ENCODE measurements at places on chromosomes 16 and 17. TPM values are rescaled to one million over a fixed set of nuclear protein-coding genes. Genes with fewer than 3 reads are reported as not detected.
A peak's percentile ranks its signal among the peaks of the same experiment; 100 is the strongest.

DNA sequence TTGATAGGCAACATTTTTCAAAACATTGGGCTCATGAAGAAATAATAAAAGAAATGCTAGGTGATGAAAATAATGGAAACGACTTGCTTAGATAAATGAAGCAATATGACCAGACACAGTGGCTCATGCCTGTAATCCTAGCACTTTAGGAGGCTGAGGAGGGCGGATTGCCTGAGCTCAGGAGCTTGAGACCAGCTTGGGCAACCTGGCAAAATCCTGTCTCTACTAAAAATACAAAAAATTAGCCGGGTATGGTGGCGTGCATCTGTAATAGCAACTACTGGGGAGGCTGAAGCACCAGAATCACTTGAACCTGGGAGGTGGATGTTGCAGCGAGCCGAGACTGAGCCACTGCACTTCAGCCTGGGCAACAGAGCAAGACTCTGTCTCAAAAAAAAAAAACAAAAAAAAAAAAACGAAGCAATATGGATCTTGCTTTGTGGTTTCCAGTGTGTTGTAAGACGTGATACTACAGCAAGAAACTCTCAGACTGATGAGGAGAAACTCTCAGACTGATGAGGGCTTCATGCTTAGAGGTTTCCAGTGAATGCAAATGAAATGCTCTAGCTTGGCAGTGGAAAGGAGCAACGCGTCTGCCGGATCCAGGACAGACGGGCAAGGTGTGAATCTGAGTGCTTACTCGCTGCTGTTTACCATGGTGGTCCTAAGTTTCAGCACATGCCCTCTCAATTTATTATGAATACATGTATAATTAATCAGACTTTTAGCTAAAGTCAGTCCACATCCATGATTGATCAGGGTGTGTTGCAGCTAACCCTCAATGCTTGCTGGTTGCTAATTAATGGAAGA, 11.5 kb upstream of the IGF2BP1 start:
- no peak for DNase-seq
- H3K4me1 ChIP-seq: no peaks in the 10 kb centered on the region
- H3K27ac ChIP-seq: no peak overlapping the region
- H3K36me3 ChIP-seq: no peaks in the 10 kb centered on the region

DNA sequence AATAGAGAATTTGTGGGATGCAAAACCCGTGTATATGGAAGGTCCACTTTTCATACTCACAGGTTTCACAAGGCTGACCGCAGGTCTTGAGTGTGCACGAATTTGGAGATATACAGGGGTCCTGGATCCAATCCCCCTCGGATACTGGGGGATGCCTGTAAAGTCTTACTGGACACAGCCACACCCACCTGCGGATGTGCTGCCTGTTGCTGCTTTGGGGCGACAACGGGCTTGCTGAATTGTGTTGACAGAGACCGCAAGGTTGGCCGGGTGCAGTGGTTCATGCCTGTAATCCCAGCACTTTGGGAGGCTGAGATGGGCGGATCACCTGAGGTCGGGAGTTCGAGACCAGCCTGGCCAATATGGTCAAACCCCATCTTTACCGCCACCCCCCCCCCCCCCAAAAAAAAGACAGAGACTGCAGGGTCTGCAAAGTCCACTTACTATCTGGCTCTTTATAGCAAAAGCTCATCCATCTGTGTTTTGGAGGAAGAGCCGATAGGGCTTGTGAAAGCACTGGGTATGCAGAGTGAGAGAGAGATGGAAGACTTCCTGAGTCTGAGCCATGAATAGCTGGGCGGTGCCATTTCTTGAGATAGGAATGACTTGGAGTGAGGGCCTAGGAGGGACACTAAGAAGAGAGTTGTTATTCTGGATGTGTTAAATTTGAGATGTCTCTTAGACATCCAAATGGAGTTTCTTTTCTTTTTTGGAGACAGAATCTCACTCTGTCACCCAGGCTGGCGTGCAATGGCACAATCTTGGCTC, 6.4 kb upstream of the COG1 start:
- no peak for DNase-seq
- no peaks in the 10 kb centered on the region for H3K27me3 ChIP-seq
- H3K4me1 ChIP-seq: peaks cover 7% of the 10 kb centered on the region
- no peak overlapping the region for H3K4me3 ChIP-seq
- H3K27ac ChIP-seq: no peak overlapping the region

DNA sequence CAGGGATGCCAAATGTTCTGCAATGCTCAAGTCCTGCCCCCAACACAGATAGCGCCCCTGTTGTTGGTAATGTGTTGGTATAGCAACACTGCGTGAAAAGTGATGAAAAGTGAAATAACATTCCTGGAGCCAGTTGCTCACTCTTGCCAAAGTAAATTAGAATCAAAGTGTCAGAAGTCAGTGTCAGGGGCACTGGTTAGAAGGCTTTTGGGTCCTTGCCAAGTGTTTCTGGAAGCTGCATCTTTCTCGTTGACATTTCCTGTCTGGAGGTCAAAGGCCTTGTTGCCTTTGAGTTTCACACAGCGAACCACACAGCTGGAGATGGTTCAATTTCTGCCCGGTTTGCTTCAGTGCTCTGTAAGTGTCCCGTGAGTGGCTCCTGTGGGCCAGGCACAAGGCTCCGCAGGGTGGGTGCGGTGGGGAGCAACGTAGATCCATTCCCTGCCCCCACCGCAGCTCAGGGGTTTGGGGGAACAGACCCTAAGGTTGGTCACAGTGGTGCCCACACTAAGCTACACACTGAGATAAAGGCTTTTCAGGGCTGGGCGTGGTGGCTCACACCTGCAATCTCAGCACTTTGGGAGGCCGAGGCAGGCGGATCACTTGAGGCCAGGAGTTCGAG, 3.6 kb upstream of the SLC16A5 start:
- H3K36me3 ChIP-seq: no peaks in the 10 kb centered on the region
- no peak for DNase-seq
- H3K27me3 ChIP-seq: peaks cover 2% of the 10 kb centered on the region
- peaks cover 19% of the 10 kb centered on the region for H3K4me1 ChIP-seq
- no peak overlapping the region for H3K27ac ChIP-seq
- H3K4me3 ChIP-seq: no peak overlapping the region

DNA sequence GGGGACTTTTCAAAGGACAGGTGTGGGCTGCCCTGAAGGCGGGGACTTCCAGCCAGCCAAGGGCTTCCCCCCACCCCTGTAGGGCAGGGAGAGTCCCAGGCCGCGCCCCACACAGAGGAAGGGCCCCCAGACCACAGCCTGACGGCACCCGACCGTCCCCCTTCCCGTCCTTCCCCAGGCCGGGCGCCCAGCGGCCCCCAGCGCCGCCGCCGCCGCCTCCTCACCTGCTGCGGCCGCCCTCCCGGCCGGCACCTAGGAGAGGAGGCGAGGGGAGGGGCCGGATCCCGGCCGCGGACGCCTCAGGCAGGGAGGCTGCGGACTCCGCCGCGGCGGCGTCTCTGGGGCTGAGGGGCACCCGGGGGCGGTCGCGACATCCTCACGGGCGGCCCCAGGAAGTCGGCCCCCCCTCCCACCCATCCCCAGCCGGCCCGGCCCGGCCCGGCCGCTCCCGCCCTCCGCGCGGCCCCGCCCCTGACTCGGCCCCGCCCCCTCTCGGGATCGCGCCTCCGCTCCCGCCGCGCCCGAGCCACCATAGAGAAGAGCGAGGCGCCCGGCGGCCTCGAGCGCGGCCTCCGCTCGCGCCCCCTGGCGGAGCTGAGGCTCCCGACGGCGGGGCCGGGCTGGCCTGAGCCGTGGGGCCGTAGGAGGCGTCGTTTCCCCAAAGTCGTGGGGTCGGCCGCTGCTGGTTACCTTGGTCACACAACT, 25.5 kb upstream of the RFFL start:
- peaks cover 3% of the 10 kb centered on the region for H3K36me3 ChIP-seq
- peaks cover 41% of the 10 kb centered on the region for H3K4me1 ChIP-seq
- peak; percentile 84 for DNase-seq
- peak overlapping the region; percentile 88 for H3K4me3 ChIP-seq
- no peaks in the 10 kb centered on the region for H3K27me3 ChIP-seq

GRCh38 chr16:66740010-66740409, 11.4 kb downstream of the DYNC1LI2 start:
- peaks cover 67% of the 10 kb centered on the region for H3K36me3 ChIP-seq
- H3K4me1 ChIP-seq: peaks cover 13% of the 10 kb centered on the region
- DNase-seq: no peak
- no peak overlapping the region for H3K27ac ChIP-seq
- no peak overlapping the region for H3K4me3 ChIP-seq

GP2 gene
- total RNA-seq: not detected

- H3K27ac ChIP-seq: no peak overlapping the region
- peaks cover 5% of the 10 kb centered on the region for H3K27me3 ChIP-seq
- no peaks in the 10 kb centered on the region for H3K36me3 ChIP-seq
- H3K4me1 ChIP-seq: peaks cover 5% of the 10 kb centered on the region
Observed at GRCh38 chr17:56111706-56112485, 41.4 kb upstream of the ANKFN1 start.

GRCh38 chr16:57982385-57982784, 11.5 kb upstream of the CNGB1 start:
- H3K27ac ChIP-seq: no peak overlapping the region
- H3K4me3 ChIP-seq: no peak overlapping the region
- peaks cover 11% of the 10 kb centered on the region for H3K4me1 ChIP-seq
- no peaks in the 10 kb centered on the region for H3K36me3 ChIP-seq

DNA sequence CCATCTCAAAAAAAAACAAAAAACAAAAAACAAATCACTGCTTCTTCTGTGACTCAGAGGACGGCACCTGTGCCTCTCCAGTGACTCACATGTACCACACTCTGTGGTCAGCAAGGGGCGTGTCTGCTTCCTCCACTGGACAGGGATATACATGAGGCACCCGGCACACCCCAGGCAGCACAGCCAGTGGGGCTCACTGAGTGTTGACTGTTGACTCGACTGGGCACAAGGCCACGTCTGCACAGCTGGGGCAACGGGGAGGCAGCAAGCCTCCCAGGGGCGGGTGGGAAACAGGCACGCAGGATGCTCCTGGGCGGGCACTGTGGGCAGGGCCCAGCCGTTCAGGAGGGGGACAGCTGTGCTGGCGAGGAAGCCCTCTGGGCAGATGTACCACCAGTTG, 64.1 kb downstream of the TIMM22 start:
- no peaks in the 10 kb centered on the region for H3K27me3 ChIP-seq
- peaks cover 50% of the 10 kb centered on the region for H3K36me3 ChIP-seq
- no peak overlapping the region for H3K27ac ChIP-seq
- H3K4me3 ChIP-seq: no peak overlapping the region
- no peak for DNase-seq

GRCh38 chr16:86975445-86975844, 341.7 kb downstream of the C16orf95 start:
- H3K27me3 ChIP-seq: no peaks in the 10 kb centered on the region
- H3K36me3 ChIP-seq: no peaks in the 10 kb centered on the region
- H3K4me1 ChIP-seq: peaks cover 2% of the 10 kb centered on the region
- H3K27ac ChIP-seq: no peak overlapping the region
- no peak overlapping the region for H3K4me3 ChIP-seq

DNA sequence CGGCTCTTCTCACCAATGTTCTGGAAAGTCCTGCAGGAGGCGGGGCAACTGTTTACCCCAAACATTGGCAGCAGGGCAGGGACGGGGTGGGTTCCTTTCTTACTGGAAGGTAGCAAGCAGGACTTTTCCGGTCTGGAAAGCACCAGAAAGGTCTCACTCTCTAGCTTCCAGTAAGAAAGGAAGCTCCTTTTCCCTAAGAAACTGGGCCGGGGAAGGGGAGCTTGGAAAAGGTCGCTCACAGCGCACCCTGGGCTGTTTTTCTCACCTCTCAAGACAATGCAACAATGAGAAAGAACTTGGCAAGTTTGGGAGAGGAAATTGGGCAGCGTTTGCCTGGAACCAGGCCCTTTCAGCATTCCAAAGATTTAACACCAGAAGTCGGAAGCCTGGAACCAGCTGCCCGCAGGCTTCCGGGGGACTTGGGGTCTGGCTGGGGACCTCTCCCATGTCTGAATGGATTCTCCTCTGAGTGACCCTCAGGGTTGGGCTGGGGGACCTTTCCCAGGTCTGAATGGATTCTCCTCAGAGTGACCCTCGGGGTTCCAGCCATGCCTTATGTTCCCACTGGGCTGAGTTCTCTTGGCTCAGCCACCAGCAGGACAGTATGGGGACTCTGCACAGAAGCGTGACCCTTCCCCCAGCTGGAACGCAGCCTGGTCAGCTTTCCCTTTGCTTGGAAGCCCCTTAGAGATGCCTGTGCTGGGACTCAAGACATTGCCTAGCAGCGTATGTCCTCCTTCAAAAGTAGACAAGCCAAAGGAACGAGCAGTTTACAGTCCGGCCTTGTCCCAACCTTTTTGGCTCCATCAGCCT, 166.5 kb upstream of the PLCG2 start:
- peaks cover 11% of the 10 kb centered on the region for H3K4me1 ChIP-seq
- no peak for DNase-seq
- no peak overlapping the region for H3K4me3 ChIP-seq
- no peaks in the 10 kb centered on the region for H3K27me3 ChIP-seq

DNA sequence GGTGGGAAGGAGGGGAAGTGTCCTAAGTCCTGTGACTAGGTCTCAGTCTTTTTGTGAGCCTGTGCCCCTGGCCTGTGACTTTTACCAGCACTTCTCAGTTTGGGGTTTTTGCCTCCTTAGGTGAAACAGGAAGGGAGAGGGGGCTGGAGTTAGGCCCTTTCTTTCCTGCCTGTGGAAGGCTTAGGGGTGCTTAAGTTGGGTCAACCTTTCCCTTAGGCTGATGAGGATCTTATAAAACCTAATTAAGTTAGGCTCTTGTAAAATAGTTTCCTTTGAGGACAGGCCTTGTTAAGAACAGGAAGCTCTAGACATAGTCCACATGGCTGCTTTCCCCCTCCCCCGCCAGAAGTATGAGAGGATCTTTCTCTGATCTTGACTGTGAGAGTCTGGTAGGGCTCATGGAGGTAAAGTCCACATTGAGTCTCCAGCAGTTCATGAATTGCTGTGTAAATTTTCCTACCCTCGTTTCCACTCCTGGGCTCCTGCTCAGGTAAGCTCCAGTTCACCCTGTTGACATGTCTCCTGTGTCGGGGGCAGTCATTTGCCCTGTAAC, 17.0 kb upstream of the DNASE1 start:
- H3K4me1 ChIP-seq: peaks cover 18% of the 10 kb centered on the region
- H3K4me3 ChIP-seq: no peak overlapping the region
- H3K27me3 ChIP-seq: no peaks in the 10 kb centered on the region
- H3K27ac ChIP-seq: peak overlapping the region; percentile 76

DNA sequence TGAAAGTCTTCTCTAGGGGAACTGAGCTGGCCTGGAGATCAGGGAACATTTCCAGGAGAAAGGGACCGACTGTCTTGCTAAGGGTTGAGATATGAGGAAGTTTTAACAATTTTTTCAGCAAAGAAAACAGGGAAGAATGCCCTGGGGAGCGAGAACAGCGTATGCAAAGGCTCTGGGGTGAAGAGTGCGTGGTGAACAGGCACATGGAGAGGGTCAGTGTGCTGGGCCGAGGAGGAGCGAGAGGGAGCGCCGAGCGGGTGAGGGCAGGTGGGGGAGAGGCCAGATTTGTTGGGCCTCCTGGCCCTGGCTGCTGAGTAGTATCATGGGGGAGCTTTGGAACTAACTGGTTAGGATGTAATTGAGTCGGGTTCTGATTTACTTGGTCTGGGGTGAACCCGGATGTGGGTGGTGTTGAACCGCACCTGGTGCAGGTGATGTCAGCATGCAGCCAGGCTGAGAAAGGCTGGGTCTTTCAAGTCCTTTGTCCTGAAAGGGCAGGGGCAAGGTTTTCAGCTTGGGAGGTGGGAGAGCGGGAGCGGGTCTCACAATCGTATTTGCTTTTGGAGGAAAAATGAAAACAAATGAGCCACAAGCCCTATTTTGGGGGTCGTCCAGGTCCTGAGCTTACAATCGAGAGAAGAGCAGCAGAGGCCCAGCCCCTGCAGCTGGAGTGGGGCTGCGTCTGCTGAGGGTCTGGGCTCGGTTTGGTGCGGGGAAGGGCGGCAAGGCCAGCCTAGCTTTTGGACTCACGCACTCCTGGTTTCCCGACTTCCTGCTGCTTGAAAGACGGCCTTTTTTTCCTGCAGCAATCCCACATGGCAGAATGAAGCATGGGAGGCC, 11.1 kb upstream of the WFDC1 start:
- H3K27ac ChIP-seq: no peak overlapping the region
- no peaks in the 10 kb centered on the region for H3K4me1 ChIP-seq
- no peak overlapping the region for H3K4me3 ChIP-seq
- H3K27me3 ChIP-seq: peaks cover 6% of the 10 kb centered on the region
- DNase-seq: no peak

Measured in activated T-helper 2 cell treated with anti-CD3 and anti-CD28 coated beads, Interferon-gamma antibody, Interleukin-2, Interleukin-4, amounts not matched to agents 10 μg/mL and 5 μg/mL and 100 μg/mL, durations not matched to agents 14 hours and 24 hours and 36 hours (primary cell).